ENCODE measurements at places on chromosomes 5 and 9. TPM values are rescaled to one million over a fixed set of nuclear protein-coding genes. Genes with fewer than 3 reads are reported as not detected.

DNA sequence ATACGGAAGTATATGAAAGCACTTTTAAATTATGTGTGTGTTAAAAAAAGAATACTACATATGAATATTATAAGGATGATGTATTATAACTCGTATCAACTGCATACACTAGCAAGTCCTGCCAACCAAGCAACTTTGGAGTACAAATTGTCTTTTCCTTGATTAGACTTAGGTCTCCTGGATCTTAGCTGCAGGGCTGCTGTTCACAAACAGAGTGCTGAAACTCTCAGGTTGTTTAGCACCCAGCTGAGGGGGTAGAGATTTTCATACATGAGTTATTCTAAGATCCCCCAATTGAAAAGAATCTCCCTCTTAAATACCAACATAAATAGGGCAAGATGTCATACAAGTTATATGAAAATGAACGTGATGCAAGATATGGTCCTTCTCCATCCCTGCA is 149.8 kb upstream of the TNC start:
- DNase-seq, result no peak

- DNase-seq, result no peak
Measured at GRCh38 chr9:128475867-128476266, 20.1 kb downstream of the ODF2 start.

DNA sequence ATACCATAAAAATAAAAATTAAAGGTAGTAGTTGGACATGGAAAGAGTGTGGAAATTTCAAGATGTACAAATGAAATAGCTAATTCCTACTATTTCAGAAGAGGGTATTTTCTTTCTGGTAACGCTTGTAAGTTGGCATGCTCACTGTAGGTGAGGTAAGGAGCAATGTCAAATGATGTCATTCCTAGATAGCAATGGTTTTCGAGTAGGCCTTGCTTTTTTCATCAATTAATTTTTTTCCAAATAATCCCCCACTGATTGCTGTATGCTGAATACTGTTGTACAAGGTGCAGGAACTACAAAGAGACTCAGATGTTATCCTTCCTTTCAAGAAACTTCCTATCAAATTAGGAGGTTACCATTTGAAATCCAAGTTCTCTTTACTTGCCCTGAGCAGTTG is 928 bp upstream of the SELENOP start:
- DNase-seq, result peak; percentile 12

Gene CDKN2B-AS1
- total RNA-seq, result 0.42 TPM

DNA sequence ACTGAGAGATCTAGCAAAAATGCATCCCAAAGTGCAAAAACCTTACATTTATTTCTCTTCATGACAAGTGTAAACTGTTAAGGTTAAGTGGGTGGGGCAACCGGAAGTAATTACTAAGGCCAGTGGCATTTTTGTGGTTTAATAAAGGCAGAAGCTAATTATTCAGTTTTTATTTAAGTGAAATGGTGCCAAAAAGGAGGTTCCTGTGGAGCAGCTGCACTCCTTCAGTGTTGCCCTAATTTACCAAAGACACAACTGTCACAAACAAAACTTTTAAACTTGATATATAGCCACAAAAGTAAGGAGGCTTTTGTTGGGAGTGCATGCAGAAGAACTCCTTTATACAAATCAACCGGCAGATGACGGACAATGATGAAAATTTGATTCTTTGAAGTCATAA is 81.6 kb downstream of the NDUFS4 start:
- DNase-seq, result no peak

DNA sequence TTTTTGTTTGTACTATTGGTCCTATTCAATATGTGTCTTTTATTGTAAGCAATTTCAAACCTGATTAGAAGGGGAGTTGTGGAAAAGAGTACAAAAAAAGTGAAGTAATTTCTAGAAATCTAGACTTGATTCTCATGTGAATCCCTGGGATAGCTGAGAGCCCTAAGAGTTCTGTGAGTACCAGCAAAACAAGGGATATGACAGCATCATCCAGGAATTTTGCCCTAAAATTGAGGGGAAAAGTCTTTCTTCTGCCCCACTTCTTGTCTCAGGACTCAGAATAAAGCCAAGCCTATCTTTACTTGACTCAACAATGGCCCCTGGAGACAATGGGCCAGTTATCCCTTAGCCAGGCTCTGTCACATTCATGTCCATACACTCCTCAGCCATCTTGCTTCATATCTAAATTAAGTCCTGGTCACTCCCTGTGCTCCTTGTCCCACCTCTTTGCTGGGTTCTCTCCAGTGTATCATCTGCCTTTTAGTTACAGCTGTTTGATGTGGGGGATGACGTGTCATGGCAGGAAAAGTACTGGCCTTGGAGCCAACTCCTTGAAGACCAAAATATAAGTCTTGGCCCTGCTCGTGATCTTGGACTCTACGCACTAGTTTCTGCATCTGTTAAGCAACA is 81.2 kb downstream of the ADAMTS12 start:
- DNase-seq, result no peak

Gene TPRN
- 15.1 TPM for total RNA-seq

- DNase-seq, result no peak
Measured at GRCh38 chr9:16809912-16810610, 60.4 kb downstream of the BNC2 start.

DNA sequence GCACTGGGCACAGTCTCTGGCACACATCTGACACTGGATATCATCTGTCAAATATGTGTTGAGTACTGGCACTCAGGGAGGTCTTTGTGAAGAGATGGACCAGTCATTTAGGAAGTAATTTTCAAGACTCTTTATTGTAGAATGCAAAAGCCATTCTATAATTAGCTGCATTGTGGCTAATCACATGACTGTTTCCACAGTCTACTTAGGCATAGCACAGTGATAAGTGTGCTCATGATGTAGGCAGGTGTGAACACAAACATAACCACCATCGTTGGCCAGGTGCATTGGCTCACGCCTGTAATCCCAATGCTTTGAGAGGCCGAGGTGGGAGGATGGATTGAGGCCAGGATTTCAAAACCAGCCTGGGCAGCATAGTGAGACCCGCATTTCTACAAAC is 62.2 kb downstream of the CFAP77 start:
- DNase-seq, result no peak

GRCh38 chr5:6812800-6813731 is 99.8 kb downstream of the TENT4A start:
- DNase-seq, result no peak

All from activated CD4-positive, alpha-beta T cell treated with anti-CD3 and anti-CD28 coated beads, Interleukin-2, amount 10 ng/mL, durations not matched to agents 24 days and 14 days (primary cell).